ENCODE measurements at places on chromosomes 2 and 18.

GRCh38 chr18:7598167-7599047, 31.3 kb downstream of the PTPRM start:
- DNase-seq = no peak

DNA sequence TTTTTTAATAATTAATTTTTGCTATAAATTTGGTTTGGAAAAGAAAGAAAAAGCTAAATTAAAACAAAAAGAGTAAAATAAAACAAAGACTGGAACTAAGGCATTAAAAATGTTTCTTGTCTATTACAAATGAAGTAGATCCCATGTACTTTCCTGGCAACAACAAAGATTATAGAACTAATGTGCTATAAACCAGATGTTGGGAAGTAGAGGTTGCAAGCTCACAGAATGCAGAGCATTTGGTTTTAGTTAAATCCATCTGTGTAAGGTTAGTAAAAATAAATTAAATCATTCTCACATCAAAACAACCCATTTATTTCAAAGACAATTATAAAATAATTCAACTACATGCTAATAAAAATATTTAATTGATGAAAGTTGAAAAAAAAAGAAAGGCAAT, 157.2 kb upstream of the ZC3H15 start:
- no peak for DNase-seq

DNA sequence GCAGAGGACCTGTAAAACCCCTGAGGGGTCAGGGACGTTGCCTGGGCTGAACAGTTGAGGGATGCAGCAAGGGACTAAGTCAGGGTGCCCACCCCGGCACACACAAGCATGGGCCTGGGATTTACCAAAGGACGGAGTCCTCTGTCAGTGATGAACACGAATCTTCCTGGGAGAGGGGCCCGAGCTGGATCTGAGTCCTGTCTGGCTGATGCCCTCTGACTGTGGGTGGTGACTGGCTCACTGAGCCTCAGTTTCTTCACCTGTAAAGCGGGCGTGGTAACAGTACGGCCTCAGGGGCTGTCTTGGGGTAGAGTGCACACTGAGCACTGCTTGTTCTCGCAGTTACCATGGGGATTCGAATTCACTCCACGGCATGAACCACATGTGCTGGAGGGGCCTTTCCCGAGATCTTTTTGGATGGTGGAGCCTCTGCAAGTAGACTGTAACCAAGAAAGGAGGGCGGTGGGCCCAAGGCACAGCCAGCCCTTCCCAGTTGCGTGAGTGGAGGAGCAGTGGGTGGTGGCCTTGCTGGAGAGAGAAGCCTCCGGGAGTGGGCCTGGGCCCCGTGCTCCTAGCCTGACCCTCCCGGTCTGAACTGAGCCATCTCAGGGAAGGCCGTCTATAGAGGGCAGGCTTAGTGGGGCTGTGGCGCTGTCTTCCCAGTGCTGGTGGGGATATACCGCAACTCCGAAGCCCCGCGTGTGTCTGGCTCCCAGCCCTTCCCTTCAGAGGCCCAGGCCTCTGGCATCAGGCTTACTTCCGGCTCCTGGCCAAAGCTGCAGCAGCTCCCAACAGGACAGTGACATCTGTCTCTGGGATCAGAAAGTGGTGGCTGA, 130.8 kb upstream of the HS6ST1 start:
- DNase-seq = no peak

- DNase-seq = no peak
Measured at GRCh38 chr2:26522325-26522724, 44.4 kb upstream of the OTOF start.

GRCh38 chr18:55968550-55968949, 380.6 kb upstream of the TCF4 start:
- DNase-seq = no peak

GRCh38 chr2:33320573-33320972, 155.9 kb upstream of the RASGRP3 start:
- no peak for DNase-seq

DNA sequence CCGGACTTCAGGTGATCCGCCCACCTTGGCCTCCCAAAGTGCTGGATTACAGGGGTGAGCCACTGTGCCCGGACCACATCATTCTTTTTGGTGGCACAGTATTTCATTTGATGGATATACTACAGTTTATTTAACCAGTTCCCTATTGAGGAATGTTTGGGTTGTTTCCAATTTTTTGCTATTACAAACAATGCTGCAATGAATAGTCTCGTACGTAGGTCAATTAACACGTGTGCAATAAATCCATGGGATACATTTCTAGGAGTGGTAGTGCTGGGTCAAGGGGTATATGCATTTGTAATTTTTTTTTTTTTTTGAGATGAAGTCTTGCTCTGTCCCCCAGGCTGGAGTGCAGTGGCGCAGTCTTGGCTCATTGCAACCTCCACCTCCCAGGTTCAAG, 28.4 kb upstream of the XPO1 start:
- DNase-seq = no peak

Measured in NCI-H1694 (cell line).